ENCODE measurements at places on chromosomes 5 and 9.

DNA sequence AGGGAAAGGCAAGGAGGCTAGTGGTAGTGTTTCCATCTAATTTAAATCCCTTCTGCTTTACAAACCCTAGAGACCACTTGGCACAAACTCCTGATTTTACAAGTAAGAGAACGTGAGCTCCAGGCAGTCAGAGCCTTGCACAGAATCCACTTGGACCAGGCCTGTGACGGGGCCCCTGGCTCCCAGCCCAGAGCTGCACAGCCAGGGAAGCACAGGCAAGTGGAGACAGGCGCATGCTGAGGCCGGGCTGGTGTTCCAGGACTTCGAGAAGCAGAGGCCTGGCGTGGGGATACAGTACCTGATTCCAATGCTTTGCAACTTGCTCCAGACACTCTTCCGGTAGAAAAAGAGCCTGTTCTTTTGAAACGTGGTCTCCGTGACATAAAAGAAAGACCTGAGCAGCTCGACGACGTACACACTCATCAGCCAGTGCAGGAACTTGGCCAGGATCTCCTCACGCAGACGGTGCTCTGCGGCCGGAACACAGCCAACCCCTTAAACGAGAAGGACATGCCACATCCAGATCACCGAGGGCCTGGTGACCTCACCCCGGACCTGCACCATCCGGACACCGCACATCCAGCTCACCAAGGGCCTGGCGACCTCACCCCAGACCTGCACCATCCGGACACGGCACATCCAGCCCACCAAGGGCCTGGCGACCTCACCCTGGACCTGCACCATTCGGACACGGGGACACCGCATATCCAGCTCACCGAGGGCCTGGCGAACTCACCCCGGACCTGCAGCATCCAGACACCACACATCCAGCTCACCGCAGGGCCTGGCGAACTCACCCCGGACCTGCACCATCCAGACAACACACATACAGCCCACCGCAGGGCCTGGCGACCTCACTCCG is 12.5 kb downstream of the TERT start:
- peak; percentile 14 for DNase-seq

- peak; percentile 44 for DNase-seq
These were observed 98.3 kb upstream of the PRRC1 start for GRCh38 chr5:127418974-127419682.

DNA sequence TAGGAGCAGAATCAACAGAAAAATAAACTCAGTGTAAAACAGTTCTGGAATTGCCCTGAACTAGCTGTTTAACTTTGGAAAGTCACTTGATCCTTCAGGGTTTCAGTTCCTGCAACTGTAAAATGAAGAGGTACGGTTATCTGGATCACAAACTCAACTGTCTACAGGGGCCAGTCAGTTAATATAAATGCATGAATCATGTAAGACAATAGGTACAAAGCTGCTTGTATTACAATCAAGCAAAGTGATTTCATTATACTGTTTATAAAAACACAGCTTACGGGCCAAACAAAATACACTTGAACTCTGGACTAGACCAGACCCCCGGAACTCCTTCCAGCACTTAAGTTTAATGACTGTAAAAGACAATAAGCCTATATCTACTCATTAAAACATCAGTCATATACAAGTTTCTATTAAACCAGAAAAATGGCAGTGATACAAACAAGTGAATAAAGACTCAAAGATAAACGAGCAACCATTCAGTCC is 73.0 kb downstream of the MRPS27 start:
- no peak for DNase-seq

DNA sequence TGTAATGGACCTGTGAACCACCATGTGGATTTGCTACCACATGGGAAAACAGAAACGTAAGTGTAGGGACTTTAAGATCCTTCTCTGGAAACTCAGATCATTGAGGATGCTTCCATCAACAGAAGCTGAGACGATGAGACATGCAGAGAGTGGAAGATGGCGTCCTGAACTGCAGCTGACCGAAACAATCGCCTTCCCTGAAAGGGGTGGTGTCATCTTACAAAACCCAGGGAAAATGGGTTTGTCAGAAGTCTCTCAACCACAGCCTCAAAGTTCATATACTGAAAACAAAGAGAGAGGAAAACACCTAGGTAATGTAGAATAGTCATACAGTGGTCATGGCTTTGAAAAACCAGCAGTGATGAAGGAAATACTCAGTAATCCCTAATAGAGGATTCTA is 6.6 kb upstream of the PTPN3 start:
- no peak for DNase-seq

DNA sequence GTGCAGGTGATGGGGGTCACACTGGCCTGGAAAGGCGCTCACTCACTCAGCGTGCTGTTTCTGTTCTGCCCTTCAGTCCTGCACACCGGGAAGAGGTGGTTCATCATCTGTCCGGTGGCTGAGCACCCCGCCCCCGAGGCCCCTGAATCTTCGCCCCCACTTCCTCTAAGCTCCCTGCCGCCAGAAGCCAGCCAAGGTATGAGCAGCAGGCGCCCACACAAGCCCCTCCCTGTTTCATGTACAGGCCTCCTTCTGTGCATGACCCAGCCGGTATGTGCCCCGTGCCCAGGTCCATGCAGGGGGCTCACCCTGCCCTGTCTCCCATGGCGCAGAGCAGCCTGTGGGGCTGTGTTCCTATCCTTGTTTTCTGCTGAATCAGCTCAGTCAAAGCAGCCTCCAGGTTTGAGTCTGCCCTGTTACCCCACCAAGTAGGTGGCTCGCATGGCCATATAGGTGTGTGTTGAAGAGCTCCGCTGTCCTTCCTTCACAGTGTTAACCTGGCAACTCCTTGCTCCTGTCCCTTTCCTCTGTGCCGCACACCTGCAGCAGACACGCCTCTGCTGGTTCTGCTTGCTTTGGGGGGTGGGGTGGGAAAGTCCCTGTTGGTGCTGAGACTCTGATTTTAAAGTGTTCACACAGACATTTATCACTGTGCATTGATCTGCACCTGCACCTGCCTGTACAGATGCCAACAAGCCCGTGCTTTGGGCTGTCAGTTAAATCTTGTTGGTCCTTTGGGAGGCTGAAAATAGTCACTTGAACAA is 84.8 kb downstream of the WNK2 start:
- DNase-seq = peak; percentile 85
